Endothelial cell (in vitro differentiated cells): ENCODE measurements at places on chromosomes 13 and 19.

DNA sequence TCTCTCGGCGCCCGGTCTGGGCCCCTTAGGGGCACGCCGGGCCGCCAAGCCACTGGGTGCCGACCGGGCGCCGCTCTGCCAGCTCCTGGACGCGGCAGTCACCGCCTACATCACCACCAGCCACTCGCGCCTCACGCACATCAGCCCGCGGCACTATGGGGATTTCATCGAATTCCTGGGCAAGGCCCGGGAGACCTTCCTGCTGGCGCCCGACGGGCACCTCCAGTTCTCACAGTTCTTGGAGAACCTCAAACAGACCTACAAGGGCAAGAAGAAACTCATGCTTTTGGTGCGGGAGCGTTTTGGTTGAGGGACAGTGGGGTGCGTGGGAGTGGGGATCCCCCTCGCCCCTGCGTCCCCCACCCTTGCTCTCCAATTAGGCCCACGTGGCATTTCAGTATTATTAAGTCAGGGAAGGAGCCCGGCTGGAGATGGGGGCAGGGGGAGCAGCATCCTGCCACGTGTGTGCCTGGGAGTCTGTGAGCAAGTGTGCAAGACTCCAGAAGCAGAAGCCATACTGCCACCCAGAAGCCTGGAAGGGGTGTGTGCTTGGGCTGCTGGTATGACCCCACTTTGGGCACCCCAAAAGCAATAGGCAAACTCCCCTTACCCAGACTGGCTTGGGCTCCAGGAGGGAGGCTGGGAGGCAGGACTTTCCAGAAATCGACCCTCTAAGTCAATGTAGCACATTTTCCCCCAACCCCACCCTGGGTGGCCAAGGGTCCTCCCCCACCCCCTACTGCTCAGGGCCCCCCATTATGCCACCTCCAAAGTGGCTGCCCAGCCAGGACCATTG, 35.7 kb downstream of the ZSWIM4 start:
- DNase-seq, result no peak

DNA sequence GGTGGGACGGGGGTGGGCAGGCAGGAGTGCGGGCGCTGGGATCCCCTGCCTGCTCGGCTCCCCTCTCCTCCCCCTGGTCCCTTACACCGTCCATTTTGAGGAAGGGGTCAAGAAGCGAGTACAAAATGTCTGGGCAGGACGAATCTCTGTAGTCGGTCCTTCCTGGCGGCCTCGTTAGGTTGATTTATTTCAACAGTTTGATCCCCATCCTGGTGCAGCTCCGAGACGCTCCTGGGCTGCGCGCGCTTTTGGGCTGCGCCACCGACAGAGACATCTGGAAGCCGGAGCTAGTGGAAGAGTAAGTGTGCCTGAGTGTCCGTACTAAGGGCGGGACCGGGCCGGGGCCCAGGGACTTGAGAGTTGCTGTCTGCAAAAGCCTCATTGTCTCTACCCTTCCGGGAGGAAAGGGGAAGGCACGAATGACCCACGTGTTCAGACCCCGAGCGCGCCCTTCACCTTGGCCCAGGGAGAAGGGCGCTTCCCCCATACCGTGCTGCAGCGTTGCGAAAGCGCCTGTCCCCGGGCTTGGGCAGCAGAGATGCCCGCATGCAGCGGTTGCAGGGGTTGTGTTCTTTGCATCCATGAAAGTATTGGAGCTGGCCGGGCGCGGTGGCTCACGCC, 1.8 kb downstream of the ZNF114 start:
- peak; percentile 63 for DNase-seq

- DNase-seq, result peak; percentile 43
Observed at GRCh38 chr13:60448907-60449510, 52.0 kb downstream of the TDRD3 start.

DNA sequence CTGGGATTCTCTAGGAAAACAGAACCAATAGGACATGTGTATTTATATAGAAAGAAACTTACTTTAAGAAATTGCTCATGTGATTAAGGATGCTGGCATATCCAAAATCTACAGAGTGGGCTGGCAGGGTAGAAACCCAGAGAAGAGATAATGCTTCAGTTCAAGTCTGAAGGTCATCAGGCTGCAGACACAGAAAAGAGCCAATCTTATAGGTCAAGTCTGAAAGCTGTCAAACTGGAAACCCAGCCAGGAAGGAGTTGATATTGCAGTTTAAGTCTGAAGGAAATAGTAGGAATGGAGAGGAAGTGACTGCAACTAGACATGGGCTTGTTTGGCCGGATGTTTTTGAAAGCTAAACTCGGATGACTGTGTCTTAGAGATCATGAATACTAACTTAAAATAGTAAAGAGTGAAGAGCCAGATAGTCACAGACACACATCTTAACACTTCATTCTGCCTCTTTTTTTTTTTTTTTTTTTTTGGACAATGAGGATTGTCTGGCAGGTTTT, 125.3 kb upstream of the GPC6 start:
- no peak for DNase-seq

DNA sequence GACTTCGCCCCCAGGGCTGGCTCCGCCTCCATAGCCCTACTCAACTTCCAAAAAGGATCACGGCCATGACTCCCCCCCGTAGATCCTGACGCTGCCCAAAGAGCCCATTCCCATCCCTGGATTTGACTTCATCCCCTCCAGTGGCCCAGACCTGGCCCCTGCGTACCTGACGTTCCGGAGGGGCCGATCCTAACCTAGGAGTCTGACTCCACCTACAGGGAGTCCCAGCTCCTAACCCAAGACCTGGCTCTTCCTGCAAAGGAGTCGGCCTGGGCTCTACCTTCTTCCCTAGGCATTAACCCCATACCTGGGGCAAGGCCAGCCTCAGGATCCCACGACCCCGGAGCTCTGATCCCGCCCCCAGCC, 10.8 kb downstream of the STAP2 start:
- DNase-seq, result no peak

DNA sequence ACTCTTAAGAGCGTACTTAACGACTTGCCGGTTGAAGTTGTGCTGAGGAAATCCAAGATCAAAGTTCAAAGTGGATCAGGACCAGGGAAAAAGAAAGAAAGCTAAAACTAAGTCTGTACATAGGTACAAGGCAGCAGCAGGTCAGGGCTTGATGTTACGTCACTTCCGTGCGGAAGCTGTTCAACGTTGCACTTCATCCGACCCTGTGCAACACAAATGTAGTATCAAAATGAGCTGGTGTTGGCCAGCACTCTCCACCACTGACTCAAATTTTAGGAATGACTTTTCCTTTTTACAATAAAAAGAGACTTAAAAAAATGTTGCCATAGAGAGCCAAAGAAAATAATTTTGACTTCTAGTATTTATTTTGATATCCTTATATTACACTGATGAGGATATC, 1315.4 kb downstream of the EFNB2 start:
- DNase-seq, result no peak

- no peak for DNase-seq
Observed at GRCh38 chr19:48858984-48859710, 9.3 kb downstream of the PLEKHA4 start.

- no peak for DNase-seq
Observed at GRCh38 chr13:43360892-43361610, 337.7 kb downstream of the DNAJC15 start.

DNA sequence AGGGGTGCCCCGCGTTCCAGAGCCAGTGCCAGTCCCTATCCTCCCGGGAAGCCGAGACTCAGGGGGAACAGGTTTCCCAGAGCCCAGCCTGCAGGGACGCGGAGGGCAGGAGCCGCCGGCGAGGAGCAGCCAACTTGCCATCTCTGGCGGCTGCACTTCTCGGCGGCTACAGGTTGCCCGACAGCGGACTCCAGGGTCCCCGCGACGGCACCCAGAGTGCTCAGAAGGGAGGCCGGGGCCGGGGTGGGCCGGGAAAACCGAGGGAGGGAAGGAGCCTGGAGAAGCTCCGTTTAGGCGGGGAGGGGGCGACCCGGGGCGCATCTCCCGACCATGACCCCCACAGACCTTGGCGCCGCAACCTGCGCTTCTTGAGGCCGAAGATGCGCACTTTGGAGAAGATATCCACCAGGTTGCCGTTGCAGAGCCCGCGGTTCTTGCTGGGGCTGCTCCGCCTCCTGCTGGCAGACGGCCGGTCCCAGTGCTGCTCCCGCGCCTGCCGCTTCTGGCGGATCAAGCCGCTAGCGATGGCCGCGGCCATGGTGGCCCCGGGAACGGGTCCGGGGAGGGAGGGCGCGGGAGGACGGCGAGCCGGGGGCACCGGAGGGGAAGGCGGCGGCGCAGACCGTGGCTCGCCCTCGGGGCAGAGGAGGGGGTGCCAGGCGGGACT, 463.8 kb downstream of the ITGBL1 start:
- peak; percentile 70 for DNase-seq

GRCh38 chr19:45705115-45705514, 12.6 kb downstream of the QPCTL start:
- DNase-seq, result no peak

DNA sequence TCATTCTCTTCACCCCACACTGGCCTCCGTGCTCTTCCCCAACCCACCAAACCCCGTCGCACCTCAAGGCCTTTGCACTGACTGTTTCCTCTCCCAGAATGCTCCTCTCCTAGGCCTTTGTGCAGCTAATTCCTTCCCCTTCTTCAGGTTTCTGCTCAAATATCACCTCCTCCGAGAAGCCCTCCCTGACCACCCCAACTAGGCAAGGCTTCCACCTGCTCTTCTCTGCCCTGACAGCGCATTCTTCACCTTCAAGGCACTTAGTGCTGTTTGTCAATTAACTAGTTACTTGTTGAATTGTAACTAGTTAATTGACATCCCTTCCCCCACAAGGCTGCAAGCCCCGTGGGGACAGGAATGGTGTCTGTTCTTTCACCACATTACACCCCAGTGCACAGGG, 7.8 kb upstream of the NCCRP1 start:
- no peak for DNase-seq

DNA sequence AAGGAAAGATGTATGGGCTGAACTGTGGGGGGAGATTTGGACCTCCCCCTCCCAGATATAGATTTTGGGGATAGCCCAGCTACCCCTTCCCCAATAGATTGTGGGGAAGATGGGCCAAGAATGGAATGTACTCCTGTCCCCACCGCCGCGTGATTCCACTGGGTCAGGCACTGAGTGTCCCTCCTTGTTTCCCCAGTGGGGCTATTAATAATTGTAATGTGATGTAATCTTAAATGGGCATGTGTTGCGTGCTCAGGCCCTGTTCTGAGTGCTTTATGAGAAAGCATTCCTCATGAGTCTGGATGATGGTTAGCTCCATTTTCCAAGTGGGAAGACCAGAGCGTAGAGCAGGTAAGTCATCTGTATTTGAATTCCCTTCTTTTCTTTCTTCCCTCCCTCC, 1.4 kb downstream of the PSMD8 start:
- DNase-seq, result no peak

GRCh38 chr19:4568886-4569285, 9.4 kb upstream of the SEMA6B start:
- DNase-seq, result no peak

DNA sequence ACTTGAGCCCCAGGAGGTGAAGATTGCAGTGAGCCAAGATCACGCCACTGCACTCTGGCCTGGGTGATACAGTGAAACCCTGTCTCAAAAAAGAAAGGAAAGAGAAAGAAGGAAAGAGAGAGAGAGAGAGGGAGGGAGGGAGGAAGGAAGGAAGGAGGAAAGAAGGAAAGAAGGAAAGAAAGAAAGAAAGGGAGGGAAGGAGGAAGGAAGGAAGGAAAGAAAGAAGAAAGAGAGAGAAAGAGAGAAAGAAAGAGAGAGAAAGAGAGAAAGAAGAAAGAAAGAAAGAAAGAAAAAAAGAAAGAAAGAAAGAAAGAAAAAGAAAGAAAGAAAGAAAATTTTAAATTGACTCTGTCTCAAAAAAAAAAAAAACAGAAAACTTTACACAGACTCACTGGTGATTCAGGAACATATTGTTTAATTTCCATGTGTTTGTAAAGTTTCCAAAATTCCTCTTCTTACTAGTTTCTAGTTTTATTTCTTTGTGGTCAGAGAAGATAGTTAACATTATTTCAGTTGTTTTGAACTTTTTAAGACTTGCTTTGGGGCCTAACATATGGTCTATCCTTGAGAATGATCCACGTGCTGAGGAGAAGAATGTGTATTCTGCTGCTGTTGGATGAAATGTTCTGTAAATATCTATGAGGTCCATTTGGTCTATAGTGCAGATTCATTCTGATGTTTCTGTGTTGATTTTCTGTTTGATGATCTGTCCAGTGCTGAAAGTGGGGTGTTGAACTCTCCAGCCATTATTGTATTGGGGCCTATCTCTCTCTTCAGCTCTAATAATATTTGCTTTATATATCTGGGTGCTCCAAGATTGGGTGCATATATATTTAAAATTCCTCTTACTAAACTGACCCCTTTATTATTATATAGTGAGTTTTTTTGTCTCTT, 204.4 kb upstream of the SERP2 start:
- DNase-seq, result no peak

- no peak for DNase-seq
Observed at GRCh38 chr19:11192957-11193939, 4.1 kb downstream of the KANK2 start.

GRCh38 chr19:58571575-58571947, 1.6 kb downstream of the MZF1 start:
- DNase-seq, result no peak

GRCh38 chr13:43831088-43831487, 44.3 kb upstream of the ENOX1 start:
- DNase-seq, result no peak

- no peak for DNase-seq
Observed at GRCh38 chr19:46902402-46902766, 41.6 kb downstream of the ARHGAP35 start.

DNA sequence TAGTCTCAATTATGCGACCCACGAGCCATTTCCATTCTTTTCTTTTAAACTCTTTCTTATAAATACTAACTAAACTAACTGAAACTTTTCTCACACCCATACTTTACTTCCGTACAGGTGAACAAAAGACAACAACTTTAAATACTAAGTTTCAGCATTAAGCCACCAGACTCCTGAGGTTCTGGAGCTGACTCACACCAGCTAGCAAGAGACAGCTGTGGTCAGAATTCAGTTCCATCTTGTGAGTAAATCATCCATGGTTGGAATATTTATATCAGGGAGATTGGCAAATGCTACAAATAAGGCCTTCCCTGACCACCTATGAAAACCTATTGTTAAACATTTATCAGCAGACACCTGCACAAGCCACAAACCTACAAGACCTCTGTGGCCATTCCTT, 897.0 kb downstream of the EFNB2 start:
- no peak for DNase-seq

DNA sequence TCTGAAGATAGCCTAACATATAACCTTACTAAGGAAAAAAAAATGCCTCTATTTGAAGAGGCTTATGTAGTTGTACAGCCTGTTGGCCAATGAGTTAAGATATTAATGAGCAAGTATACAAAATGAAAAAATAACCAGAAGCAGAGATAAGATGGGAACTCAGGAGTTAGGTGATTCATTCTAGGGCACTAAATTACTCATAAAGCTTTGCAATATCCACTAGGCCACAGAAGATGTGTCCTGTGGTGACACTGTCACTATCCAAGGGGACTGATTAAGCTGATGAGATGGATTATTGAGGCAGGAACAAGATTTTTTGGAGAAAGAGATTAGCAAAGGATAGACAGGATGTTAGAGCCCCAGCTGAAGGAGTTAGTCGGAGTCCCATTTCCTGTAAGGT, 99.6 kb downstream of the LIG4 start:
- no peak for DNase-seq

- no peak for DNase-seq
Observed at GRCh38 chr19:1435378-1435989, 2.7 kb upstream of the RPS15 start.

GRCh38 chr13:113135281-113135760, 12.7 kb downstream of the F10 start:
- DNase-seq, result no peak
